ENCODE measurements at places on chromosomes 4 and X.

DNA sequence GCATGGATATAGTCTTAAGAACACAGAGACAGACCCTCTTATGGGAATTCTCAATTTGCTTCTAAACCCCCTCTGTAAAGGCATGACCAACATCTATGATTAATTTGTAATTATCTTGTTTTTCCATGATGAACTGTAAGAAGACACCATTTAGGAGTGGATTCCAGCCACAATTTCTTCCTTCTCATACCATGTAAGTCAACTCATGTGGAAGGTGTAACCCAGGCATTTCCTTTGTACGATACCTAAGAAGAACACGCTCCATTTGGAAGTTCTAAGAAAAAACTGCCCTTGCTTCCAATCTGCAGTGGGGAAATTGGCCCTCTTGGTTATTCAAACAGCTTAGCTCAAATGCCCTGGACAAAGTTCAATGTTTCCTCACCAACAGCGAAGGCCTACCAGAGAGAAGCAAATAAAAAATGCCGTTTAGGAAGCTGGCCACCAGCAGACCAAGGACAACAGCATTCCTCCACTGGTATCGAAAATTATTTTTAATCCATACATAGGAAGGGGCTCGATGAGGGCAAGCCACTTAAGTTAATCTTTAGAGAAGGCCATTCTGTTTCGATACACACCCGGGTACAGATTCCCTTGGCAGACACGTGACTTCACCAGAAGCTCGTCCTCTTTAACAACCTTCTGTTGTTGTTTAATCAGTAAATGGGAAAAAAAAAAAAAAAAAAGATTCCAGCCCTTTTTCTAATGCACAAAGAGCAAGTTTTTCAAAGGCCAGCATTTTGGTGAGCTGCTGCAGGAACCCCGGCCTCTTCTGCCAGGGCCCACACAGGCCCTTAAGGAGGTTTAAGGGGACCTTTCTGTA, 2.6 kb downstream of the DHRSX start:
- DNase-seq = no peak

DNA sequence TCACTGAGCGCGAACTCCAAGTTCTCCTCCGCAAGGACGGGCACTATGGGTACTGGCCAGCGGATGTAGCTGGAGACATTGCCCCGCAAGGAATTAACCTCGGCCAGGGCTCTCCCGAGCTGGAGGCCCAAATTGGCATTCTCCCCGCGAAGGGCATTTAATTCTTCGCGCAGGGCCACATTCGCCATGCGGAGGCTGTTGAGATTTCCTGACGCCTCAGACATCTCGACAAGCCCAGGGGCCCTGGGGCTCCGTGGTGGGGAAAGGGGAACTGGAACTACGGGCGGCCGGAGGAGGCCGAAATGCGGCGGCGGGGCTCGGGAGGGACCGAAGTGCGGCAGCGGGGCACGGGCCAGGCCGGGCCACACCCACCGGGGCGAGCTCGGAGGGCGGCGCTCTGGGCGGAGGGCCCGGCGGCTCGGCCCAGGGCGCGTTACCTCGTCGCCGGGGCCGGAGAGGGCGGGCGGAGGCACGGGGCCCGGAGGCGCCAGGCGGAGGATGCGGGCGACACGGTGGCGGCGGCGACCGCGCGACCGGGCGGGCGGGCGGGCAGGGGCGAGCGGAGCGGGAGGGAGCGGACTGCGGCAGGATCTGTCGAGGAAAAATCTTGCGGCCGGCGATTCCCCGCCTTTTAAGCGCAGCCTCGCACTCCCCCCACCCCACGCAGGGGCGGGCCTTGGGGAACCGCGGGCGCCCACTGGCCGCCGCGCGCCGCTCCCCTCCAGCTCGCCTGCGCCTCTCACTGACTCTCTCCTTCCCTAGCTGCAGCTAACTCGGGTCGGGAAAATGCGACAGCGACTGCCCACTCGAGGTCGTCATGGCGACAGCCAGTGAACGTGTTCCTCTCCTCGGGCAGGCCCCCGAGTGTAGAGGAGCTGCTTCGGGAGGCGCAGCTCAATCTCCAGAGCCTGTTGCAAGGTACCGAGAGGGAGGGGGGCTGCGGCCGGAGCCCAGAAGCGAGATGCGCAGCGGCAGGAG, at the start of gene RTL5:
RTL5 (minus strand) TSS at position 599 of the 978 bp plus-strand sequence.
- DNase-seq = peak; percentile 12

DNA sequence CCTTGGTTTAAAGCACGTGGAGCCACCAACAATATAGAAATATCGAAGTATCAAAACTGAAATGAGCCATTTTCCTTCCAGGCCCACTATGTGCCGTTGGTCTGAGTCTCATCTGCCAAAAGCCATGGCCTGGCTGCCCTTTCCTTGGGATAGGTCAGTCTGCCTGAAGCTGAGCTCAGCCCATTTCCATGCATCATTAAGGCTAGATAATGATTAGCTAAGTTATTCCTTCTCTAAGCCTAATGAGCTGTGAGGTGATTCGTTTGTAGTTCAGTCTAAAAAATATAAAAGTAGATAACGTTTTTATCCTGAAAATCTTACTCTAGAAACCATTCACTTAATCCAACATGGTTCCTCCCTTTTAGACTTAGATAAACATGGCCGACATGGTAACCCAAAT, 936.2 kb upstream of the LCORL start:
- no peak for DNase-seq

DNA sequence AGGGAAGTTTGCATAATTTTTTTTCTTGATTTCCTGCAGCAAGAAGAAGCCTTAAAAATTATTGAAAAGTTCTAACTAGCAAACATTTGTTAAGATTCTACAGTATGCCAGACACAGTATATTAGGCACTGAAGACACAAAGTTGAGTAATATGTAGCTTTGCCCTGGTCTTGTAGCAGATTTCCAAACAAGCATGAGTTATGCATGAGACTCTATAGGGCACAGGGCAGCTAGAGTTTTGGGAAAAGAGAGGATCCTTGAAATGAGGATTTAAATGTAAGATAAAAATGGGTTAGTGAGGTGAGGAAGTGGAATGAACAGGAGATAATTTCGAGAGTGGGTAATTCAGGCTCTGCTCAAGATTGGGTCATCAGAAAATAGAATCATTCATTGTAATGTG, 8.6 kb upstream of the GPRIN3 start:
- no peak for DNase-seq

DNA sequence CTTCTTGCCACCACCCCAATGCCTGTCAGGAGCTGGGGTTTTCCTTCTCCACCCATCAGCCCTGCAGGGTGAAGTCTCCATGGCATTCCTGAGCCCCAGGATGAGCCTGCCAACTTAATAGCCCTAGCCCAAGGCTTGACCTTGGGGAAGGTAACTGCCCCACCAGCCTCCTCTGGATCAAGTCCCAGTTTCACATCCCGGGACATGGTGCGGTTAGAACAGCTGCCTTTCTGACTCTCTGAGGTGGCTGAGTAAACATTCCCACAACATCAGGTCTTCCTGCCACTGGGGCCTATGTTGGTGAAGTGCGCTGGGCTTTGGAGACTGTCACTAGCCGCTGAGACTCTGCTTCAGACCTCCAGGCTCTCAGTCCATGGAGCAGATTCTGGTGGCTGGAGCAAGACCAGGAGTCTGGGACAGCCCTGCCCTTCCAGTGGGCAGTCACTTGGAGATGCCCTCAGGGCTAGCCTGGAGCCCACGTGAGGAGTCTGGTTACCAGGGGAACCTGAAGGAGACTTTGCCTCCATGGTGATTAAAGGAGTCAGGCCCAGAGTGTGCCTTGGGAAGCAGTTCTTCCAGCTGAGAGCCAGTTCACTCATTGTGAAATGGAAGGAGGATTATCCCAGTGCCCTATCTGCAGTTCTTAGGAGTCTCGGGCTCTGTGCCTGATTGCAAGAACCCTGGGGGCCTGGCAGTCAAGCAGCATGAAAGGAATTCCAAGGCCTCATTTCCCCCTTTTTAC, 56.8 kb downstream of the SMIM20 start:
- DNase-seq = no peak

DNA sequence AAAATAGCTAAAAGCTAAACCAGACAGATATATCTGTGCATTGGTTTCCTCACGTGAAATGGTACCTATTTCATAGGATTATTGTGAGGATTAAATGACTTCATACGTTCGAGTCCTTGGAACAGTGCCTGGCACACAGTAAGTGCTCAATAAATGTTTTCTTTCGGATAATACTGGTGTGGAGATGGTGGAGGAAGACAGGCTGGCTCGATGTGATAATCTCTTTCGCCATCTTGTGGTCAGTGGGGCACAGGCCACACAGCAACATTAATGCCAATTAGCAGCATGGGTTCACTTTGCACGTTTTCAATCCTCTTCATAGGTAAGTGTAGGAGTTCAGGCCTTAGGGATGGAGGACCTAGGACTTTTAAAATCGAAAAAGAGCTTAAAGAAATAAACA, 9.3 kb downstream of the PAGE4 start:
- no peak for DNase-seq

DNA sequence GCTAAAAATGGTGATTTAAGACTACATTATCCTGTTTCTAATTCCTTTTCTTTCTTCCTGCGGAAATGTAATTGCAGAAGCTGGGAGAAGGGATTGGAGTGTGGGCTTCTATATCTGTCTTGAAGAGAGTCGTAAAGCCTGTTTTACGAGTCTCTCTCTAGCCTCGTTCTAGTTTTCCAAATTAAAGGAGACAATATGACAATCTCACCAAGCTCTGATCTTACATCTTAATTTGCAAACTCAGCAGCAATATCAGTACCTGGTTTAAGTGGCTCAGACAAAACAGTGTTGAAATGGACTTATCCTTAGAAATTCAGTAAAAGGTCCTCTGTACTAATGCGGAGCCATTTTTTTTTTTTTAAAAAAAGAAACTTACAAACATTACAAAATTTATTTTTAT, 349.5 kb upstream of the HAND2 start:
- no peak for DNase-seq

GRCh38 chr4:79311279-79311678, 14.6 kb downstream of the NAA11 start:
- DNase-seq = no peak

GRCh38 chr4:123749383-123749782, 352.8 kb downstream of the SPRY1 start:
- DNase-seq = no peak

- DNase-seq = no peak
Measured at GRCh38 chr4:91681544-91681943, 622.2 kb upstream of the GRID2 start.

GRCh38 chr4:167475951-167476350, 241.7 kb upstream of the SPOCK3 start:
- no peak for DNase-seq

DNA sequence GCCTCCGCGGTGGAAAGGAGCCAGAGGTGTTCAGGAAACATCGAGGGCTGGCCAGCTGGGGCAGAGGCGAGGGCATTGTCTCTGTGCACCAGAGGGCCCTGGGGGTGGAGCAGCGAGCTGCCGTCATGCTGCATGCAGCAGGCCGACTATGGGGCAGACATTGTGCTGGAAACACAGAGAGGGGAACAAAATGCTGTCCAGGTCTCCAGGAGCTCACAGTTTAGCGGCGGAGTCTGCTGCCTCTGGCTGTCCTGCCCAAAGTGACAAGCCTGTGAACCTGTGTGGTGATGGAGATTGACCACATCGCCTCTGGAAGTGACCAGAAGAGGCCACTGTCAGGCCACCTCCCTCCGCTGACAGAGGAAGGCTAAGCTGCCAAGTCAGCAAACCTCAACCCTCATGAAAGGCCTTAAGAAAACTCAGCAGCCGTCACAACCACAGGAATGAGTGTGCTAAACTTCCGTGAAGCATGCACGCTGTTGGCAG, 20.1 kb upstream of the SASH3 start:
- no peak for DNase-seq

- DNase-seq = no peak
Measured at GRCh38 chr4:83331956-83332355, 2.7 kb downstream of the HPSE start.

GRCh38 chrX:48910926-48911411, 477 bp downstream of the SLC35A2 start:
- DNase-seq = no peak

Measured in stimulated activated CD8-positive, alpha-beta memory T cell treated with anti-CD3 and anti-CD28 coated beads, Interleukin-7, amount 100 ng/mL, for 24 hours (primary cell).